Stimulated activated CD4-positive, alpha-beta T cell treated with anti-CD3 and anti-CD28 coated beads, Interleukin-1b, Interleukin-23, amount 100 ng/mL, for 1 hour (primary cell): ENCODE measurements at places on chromosomes 12 and 14.

DNA sequence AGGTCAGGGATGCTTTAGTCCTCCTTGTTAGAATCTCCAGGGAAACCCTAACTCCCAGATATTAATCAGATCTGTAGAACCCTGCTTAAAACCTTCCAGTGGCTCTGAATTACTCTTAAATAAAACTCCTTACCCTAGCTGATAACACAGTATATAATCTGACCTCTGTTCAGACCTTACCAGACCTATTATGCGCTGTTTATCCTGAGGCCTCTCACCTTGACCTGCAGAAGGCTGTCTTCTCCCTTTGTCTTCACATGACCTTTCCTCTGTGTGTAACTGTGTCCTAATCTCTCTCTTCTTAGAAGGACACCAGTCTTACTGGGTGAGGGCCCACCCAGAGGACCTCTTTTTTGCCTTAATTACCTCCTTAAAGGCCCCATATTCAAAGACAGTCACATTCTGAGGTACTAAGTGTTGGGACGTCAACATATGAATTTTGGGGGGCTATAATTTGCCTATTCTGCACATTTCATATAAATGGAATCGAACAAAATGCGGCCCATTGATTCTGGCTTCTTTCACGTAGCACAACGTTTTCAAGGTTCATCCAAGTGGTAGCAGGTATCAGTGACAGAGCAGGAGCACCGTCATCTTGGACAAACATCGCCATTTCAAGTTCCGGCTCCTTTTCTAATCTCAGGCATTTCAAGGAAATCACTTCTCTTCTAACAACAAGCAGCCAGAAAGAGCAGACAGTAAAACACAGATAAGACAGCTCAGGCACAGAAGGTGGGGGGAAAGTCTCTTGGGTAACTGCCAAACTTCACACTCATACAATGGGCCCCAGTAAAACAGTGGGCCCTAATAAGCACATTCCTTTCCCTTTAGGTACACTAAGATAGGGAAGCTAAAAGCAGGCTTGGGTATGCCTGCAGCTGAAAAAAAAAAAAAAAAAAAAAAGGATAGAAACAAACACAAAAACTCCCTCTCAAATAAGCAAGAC is 200.2 kb upstream of the NUDT4 start:
- DNase-seq: no peak

DNA sequence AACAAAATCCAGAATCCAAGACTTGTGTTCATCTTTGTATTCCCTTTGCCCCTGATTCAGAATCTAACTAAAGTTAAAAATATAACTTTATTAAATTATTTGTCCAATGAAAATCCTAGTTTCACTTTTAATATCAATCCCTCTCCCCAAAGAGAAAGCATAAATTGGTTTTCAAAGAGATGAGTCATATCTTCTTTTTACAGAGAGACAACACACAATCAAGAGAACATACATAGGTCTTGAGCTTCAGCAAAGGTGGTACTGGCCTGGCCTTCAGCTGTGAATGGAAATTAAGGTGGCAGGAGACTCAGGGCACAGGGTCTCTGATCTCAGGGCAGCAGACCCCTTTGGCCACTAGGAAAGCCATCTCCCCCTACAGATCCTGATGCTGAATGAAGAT is 4.3 kb upstream of the ASCL1 start:
- no peak for DNase-seq

DNA sequence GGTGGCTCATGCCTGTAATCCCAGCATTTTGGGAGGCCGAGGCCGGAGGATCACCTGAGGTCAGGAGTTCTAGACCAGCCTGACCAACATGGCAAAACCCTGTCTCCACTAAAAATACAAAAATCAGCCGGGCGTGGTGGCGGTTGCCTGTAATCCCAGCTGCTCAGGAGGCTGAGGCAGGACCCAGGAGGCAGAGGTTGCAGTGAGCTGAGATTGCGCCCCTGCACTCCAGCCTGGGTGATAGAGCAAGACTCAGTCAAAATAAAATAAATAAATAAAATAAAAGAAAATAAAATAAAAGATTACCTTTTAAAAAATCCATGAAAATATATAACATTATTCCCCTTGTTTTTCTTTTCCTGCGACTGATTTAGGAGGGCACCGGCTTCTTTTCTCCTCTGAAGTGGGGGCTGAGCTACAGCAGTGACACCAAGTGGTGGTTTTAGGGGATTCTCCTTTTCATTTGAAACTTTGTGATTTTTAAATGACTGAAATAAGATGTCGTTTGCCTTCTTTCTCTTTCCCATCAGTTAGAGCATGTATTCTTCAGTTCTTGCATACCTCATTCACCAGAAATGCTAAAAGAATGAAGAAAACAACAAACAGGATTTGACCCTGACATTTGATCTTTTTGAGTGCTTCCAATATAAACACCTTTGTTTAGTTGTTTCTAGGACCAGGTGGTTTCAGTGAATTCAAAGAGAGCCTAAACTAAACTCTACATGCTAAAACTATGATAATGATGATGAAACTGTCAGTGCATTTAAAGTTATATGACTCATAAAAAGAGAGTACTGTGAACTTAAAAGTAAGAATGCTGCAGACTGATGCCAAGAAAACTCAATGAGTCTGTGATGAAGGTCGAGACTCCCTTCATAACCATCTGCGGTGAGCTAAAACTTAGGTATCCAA is 22.6 kb upstream of the PKP2 start:
- DNase-seq: no peak

GRCh38 chr14:24710403-24711112 is 76.6 kb upstream of the GZMB start:
- no peak for DNase-seq

- no peak for DNase-seq
Observed at GRCh38 chr14:103576371-103577024, 13.7 kb downstream of the COA8 start.

GRCh38 chr12:111377440-111377839 is 8.5 kb upstream of the PHETA1 start:
- no peak for DNase-seq

- no peak for DNase-seq
Observed at GRCh38 chr12:65838330-65838976, 14.2 kb downstream of the HMGA2 start.

DNA sequence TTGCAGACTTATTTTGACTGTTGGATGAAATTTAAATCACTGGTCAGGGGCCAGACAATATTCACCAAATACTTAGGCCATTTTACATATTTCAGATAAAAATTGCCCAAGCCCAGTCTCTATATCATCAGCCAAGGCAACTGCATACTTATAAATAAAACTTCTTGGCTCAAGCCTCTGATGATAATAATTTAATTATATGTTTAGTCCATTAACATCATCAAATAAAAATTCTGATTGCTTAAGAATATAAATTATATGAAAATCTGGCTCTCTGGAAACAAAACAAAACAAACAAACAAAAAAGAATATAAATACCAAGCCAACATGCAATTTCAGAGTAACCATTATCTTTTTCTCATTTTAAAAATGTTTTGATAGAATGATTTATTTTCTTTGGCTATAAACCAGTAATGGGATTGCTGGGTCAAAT is 165.2 kb downstream of the BTG1 start:
- no peak for DNase-seq

DNA sequence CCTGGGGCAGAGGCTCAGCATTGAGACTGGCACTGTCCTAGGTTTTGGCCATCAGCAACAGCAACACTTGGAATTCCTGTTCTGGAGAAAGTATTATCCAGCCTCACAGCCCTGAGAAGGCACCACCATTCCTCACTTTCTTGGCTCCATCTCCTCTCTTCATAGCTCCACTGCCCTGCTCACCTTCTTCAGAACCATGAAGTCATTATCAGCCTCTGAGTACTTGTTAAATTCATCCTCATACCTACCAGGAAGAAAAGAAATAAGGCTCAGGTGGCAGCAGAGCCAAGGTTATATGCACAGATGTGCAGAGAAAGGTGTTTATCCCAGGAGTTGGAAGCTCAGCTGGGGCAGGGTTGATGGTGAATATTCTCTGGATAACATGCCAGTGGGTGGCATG is 25.4 kb downstream of the KRT76 start:
- DNase-seq: no peak

- no peak for DNase-seq
Observed at GRCh38 chr12:64058541-64059265, 163.4 kb downstream of the KICS2 start.

DNA sequence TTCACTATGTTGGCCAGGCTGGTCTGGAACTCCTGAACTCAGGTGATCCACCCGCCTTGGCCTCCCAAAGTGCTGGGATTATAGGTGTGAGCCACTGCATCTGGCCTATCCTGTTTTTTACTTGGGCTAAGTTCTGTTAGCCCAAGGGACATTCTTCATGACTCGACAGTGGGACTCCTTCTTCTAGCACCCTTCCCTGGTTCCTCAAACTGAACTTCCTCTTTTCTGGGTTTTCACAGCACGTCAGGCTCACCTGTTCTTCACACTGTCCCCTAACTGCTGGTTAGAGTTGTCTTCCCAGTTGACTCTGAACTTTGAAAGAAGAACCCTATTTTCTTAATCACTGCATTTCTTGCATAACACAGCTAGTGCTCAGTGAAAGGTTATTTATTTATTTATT is 22.5 kb downstream of the CABP1 start:
- DNase-seq: no peak

DNA sequence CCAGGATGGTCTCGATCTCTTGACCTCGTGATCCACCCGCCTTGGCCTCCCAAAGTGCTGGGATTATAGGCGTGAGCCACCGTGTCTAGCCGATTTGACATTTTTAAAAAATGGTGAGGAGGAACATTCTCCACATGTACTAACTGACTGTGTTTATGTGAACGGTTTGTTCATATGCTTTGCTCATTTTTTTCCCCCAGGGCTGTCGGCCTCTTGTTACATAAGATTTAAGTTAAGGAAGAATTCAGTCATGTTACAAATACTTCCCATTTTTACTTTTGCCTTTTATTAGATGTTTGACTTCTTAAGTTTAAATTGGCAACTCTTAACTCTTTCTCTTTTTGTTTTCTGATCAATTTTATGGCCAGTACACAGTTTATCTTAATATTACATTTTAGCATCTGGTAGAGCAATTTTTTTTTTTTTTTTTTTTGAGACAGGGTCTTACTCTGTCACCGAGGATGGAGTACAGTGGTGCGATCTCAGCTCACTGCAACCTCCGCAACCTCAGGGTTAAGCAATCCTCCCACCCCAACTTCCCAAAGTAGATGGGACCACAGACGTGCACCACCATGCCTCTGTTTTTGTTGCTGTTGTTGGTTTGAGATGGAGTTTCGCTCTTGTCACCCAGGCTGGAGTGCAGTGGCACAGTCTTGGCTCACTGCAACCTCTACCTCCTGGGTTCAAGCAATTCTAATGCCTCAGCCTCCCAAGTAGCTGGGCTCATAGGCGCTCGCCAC is 9.6 kb downstream of the GNS start:
- DNase-seq: no peak

DNA sequence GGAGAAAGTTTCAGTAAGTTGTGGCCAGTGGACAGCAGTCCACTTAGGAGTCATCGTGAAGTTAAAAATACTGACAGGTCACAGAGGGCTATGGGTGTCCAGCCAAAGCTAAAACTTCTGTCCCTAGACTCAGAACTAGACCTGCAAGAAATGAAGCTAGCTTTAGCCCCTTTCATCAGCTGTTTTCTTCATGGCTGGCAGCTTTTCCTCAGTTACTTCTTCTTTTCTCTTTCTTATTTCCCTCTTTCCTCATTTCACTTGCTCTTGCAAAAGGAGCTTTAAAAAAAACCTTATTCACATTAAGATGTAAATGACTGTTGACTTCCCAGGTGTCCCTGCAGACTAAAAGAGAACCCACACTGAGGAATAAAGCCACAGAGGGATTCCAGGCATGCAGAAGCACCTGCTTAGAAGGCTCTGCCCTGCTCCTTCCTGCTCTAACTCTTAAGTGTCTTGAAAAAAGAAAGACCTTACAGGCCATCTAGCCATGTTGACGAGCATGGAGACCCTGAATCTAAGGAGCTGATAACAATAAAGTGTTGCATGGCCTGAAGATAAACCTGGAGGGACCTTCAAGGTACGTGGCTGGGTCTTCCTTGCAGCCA is 69.7 kb upstream of the CCND2 start:
- no peak for DNase-seq

GRCh38 chr12:82648259-82648909 is 38.3 kb upstream of the TMTC2 start:
- DNase-seq: no peak
